ENCODE measurements at places on chromosomes 2 and 18.

GRCh38 chr2:3622967-3623366 lies 28.1 kb downstream of the COLEC11 start:
- DNase-seq, result no peak

GRCh38 chr2:96971926-96972444 lies 14.4 kb downstream of the FAM178B start:
- no peak for DNase-seq

GRCh38 chr18:58110398-58110797 lies 66.4 kb downstream of the NEDD4L start:
- no peak for DNase-seq

GRCh38 chr2:224173210-224173609 lies 134.1 kb upstream of the SERPINE2 start:
- DNase-seq, result no peak

GRCh38 chr2:142323206-142323605 lies 192.4 kb upstream of the LRP1B start:
- DNase-seq, result no peak

- DNase-seq, result no peak
Observed at GRCh38 chr2:75612862-75613243, 33.7 kb upstream of the MRPL19 start.

DNA sequence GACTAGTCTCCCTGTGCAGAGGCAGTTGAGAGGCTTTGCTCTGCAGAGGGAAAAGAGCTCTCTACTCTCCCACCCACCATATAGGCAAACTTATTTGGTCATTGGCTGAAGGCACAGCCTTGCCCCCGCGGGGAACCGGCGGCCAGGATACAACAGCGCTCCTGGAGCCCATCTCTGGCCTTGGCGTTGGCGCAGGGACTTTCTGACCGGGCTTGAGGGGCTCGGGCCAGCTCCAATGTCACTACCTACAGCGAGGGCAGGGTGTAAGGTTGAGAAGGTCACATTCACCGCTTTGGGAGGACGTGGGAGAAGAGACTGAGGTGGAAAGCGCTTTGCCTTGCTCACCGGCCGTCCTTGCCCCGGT lies 2.2 kb downstream of the ONECUT2 start:
- DNase-seq, result no peak

DNA sequence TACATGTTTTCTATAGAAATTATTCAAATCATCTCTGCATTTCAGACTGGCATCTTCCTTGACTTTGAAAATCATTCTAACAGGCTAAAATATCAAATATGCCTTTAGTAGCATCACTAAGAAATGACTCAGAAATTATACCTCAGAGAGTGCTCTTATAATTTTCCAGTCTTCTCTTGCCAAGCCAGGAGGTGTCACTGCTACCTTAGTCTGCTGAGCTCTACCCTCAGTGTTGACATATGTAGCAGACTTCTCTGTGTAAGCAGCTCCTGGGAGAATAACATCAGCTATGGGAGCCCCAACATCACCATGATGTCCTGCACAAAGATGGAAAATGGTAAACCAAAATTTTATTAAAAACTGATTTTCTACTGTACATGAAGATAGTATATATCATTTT lies 31.6 kb downstream of the NDUFS1 start:
- DNase-seq, result no peak

DNA sequence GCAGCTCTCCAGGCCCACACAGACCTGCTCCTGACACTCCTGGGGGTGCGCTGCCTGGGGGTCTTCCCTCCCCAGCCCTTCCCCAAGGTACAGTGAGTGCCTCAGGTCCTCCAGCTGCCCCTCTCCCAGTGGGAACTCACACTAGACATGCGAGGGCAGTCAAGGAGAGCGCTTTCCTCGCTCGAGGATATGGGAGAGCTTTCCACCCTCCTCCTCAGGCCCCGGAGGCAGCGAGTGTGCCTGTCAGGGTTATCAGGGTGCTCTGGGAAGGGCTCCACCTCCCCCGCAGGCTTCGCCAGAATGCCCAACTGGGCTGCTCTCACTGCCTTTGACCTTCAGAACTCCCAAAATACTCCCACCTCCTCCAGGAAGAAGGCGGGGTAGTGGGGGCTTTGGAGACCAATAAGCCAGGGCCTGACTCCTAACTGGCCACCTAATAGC lies 85.7 kb upstream of the LAPTM4A start:
- DNase-seq, result no peak

DNA sequence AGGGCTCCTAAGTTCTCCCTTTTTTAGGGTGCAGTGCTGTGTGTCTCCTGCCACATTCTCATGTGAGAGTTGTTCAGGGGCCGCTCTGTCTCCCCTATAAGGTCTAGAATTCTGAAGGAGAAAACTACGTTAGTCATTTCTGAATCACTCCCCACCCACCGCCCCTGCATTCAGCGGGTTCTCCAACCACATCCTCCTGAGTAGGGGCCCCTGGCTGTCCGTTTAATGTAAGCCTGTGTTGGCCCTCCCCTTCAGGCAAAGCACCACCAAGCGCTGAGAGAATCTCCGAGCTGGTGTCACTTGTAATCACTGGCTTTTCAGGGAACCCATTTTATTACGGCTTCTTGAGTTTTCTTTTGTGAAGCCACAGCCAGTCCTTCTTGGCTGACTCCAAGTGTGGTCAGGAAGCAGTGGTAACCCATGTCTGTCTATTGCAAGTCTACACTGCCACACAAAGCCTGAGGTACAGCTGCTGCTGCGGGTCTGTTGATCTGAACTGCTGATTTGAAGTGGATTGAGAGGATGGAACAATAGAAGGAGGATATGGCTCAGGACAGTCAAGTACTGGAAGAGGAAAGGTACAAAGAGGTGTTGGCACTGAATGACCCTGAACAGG lies 16.9 kb downstream of the LCT start:
- no peak for DNase-seq

DNA sequence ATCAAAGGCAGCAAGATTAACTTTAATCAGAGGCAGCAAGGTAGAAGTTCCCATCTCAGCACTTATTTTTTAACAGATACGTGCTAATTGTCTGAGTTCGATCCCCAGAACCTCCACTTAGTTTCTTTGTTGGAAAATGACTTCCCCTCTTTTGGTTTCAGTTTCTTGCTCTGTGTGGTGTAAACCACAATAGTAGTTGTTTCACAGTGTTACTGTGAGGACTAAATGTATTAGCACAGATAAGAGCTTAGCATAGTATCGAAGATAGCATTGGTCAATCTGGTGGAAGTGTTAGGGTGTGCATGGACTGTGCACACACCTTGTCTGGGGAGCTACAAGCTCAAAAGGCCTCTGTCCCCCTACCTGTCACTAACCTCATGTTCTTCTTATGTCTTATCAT lies 988.3 kb upstream of the GYPC start:
- DNase-seq, result no peak

DNA sequence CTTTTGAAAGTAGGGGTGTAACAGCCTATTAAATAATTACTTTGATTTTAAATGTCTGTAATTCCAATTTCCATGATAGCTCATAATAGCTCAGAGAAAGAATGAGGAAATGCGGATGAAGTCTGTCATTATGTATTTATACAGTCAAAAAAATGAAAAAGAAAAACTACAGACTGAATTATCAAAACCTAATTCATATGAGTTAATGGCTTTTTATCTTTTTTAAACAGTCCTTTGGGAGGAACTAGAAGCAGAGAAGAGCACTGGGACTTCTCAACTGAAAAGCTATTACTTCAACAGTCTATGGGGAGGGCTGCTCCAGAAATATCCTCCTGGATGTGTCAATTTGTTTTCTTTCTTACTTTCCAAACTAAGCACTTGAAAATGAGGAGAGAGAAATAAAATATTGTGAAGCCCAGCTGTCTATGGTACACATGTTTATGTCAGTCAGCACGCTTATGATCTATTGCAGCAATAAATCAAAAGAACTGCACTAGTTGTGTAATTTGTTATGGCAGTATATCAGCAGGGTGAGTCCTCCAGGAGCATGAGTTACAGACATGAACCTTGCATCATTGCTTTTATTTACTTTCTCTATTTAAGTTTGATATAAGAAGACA lies 1550.2 kb downstream of the LRP1B start:
- DNase-seq, result no peak

GRCh38 chr2:46278952-46279351 lies 18.3 kb upstream of the EPAS1 start:
- DNase-seq, result no peak

DNA sequence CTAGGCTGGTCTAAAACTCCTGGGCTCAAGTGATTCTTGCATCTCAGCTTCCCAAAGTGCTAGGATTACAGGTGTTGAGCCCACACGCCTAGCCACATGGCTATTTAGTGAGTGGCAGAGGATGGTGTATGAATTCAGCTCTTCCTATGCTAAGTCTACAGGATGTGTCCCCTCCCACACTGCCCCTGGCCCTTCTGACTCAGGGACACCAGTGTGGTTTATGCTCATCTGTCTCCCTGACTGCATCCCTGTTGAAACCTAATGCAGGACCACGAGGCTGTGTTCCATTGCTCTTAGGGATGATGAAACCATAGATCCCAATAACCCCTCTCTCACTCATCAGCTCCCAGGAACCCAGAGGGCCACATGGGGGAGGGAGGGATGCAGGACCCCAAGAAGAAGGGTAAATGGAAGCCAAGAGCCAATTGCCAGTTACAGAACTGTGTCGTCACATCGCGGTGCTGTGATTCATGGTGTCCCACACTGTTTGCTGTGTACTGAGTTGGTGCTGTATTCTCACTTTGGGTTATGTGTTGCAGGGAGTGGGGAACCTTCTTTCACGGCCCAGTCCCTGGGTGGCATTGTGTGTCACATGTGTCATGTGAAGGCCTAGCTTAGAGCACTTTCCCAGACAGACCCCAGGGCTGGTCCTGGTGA lies 102.9 kb upstream of the HAAO start:
- DNase-seq, result no peak

GRCh38 chr2:148924514-148925178 lies 49.6 kb downstream of the KIF5C start:
- no peak for DNase-seq

- no peak for DNase-seq
Observed at GRCh38 chr2:47006374-47007222, 91.0 kb upstream of the MCFD2 start.

GRCh38 chr2:136098441-136098840 lies 19.5 kb downstream of the CXCR4 start:
- DNase-seq, result no peak

- no peak for DNase-seq
Observed at GRCh38 chr2:170610615-170611014, 104.5 kb upstream of the SP5 start.

- DNase-seq, result peak; percentile 37
Observed at GRCh38 chr18:68803356-68803755, 5.5 kb downstream of the CCDC102B start.

DNA sequence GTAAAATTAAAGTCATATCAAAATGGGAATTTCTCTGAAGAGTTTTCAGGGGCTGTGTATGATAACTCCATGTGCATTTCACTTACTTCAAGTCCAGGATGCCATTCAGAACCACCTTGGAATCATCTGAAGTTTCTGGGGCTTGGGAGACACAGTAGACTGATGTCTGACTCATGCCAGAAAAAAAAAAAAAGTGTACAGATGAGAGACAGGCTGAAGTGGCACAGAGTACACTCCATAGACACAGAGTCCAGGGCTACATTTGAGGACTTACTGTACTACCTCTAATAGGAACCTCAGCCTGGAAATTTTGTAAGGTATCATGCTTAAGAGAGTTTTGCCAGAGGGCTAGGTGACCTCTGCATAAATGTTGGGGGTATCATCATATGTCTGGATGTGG lies 92.0 kb downstream of the SS18 start:
- no peak for DNase-seq

GRCh38 chr2:241822264-241822623 lies 13.3 kb downstream of the NEU4 start:
- DNase-seq, result no peak

DNA sequence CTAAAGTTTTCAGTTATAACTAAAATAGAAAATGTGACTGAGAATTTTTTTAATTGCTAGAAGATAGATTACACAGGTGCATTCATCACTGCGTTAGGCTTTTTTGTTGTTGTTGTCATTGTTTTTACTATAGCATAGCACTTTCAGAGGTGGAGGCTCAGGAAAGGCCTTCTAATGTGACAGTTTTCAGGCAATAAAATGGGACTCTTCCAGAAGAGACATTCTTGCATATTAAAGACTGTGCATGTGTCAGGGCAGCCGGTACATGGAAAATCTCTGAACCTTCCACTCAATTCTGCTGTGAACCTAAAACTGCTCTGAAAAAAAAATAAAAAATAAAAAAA lies 175.2 kb downstream of the METTL4 start:
- no peak for DNase-seq

GRCh38 chr2:17873021-17873420 lies 5.4 kb upstream of the KCNS3 start:
- no peak for DNase-seq

DNA sequence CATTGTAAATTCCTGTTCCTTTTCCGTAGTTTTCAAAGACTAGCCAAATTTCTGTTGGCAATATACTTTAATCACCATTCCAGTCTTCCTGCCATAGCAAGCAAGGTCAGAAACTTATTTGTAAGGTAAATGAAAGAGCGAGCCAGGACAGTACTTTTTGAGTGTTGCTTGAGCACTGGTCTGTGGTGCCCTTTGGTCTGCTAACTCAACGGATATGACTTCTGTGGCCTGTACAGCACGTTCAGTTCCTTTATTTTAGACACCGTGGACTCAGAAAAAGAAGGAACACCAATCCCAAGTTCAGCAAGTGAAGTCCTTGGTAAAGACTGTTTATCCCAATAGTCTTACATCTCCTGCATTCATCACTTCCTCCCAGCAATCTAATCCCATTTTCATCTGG lies 166.3 kb downstream of the MYO1B start:
- no peak for DNase-seq

DNA sequence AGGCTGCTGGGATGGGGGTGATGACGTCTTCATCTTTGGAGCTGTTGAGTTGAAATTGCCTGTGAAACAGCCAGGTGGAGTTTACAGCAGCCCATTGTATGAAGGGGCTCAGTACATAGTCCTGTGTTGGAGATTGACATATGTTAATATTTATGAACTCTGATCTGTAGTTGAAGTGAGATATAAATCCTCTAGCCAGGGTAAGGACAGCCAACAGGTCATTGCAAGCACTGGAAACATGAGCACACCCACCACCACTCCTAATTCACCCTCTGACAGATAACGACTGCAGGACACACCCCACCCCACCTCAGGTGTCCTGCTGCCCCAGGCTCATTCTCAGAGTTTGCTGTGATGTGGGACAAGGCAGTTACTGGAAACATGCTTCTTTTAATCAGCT lies 112.4 kb upstream of the TRIB2 start:
- no peak for DNase-seq

- DNase-seq, result no peak
Observed at GRCh38 chr2:15160201-15160991, 400.7 kb downstream of the NBAS start.

- DNase-seq, result no peak
Observed at GRCh38 chr2:143526498-143526897, 397.3 kb downstream of the ARHGAP15 start.

GRCh38 chr2:8602809-8603208 lies 79.0 kb upstream of the ID2 start:
- DNase-seq, result no peak

GRCh38 chr2:100106460-100106859 lies 35.9 kb downstream of the AFF3 start:
- DNase-seq, result no peak

GRCh38 chr2:45121236-45121927 lies 112.1 kb upstream of the SIX2 start:
- no peak for DNase-seq

Data from left kidney (tissue), 8 donors.